GM04504 (cell line): ENCODE measurements at places on chromosomes 1 and 21.

- no peak for DNase-seq
Observed at GRCh38 chr1:171922999-171923398, 81.7 kb downstream of the DNM3 start.

DNA sequence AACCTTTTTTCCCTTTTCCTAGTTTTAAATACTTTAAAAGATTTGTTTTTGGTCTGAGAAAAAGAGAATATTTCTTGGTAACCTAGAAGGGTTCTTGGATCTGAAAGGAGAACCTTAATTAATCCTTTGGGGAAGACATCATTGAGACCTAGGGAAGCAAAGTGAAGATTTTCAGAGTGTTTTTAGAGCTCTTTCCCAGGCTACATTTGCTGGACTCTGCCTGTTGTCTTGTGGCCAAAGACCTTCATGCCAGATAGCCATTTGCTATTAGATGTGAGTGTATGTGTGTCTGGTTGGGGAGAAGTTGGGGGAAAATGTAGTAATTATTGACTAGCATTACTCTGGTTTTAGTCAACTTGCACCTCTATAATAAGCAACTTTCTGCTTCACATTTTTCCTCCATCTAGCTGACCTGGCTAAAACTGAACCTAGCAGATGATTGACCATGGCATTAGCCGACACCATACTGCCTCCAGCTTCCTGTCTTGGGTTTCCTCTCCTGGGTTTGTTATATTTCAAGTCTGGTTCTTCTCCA is 239.1 kb downstream of the USP25 start:
- DNase-seq: no peak

DNA sequence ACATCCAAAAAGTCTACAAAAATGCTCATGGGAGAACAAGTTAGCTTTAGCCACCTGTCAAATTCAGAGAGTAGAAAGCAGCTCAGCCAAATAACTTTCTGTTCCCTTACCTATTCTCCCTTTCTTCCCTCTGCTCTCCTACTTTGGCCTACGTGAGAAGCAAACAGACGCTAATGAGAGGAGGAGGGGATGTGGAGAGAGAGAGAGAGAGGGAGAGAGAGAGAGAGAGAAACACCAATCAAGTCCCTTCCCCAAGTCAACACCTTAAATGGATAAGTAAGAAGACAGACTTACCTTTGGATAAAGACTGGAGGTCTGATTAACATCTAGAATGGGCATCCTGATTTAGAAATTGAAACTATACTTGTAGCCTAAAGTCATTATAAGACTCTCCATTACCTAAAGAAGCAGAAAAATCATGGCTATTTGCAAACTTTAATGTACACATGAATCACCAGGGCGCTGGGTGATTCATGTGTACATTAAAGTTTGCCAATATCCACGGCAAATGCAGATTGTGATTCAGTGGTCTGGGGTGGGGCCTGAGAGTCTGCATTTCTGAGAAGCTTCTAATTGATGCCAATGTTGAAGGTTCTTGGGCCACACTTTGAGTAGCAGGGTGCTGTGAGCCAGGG is 13.1 kb upstream of the DUSP12 start:
- DNase-seq: no peak

GRCh38 chr1:99638853-99639252 is 7.1 kb upstream of the PALMD start:
- DNase-seq: no peak

DNA sequence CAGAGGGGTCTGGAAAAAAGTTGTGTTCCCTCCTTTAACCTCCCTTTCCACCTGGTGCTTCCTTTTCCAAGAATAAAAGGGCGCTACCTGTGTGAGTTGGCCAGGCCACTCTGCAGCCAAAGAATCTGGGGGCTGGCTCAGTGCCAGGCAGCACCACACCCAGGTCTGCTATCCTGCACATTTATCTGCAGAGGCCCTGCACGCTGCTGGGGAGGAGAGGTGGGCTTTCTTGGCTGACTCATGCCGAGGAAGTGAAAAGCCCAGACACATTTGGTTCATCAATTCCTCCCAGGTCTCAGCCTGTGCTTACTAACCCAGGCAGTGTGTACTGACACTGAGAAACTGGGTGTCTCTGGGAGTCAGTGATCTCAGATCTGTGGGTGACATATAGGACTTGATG is 79.8 kb upstream of the F3 start:
- DNase-seq: no peak
